ENCODE measurements at places on chromosomes 2 and 18. TPM values are rescaled to one million over a fixed set of nuclear protein-coding genes. Genes with fewer than 3 reads are reported as not detected.

The QPCT gene
- total RNA-seq = 0.88 TPM

The DPP10 gene
- 3.4 TPM for total RNA-seq

- no peaks in the 10 kb centered on the region for H3K36me3 ChIP-seq
- no peaks in the 10 kb centered on the region for H3K27me3 ChIP-seq
- H3K27ac ChIP-seq = peak overlapping the region; percentile 28
- H3K4me3 ChIP-seq = no peak overlapping the region
Observed at GRCh38 chr2:65017335-65017734, 28.1 kb downstream of the SLC1A4 start.

DNA sequence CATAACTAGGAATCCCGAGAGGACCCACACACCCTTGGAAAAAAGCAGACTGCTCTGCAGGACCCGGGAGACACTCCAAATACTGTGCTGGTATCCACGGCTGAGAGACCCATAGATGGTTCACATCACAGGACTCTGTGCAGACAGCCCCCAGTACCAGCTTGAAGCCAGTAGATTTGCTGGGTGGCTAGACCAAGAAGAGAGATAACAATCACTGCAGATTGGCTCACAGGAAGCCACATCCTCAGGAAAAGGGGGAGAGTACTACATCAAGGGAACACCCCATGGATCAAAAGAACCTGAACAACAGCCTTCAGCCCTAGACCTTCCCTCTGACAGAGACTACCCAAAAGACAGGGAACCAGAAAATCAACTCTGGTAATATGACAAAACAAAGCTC lies 223.8 kb upstream of the LRATD1 start:
- no peaks in the 10 kb centered on the region for H3K27me3 ChIP-seq
- H3K4me1 ChIP-seq = no peaks in the 10 kb centered on the region
- no peak for DNase-seq
- H3K4me3 ChIP-seq = no peak overlapping the region
- no peak overlapping the region for H3K27ac ChIP-seq

DNA sequence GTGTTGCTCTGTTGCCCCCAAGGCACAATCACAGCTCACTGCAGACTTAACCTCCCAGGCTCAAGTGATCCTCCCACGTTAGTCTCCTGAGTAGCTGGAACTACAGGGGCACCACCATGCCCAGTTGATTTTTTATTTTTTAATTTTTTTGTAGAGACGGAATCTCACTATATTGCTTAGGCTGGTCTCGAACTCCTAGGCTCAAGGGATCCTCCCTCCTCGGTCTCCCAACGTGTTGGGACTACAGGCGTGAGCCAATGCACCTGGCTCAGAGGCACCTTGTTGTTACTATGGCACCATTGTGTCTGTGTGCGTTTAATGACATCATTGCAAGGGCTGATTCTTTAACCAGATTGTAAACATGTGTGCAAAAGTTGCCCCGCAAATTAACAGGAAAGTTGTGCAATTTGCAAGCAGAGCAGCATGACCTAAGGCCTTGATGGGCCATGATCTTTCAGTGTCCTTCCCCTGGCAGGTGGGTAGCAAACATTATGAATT lies 22.6 kb downstream of the TCF23 start:
- no peak overlapping the region for H3K4me3 ChIP-seq
- no peak for DNase-seq
- H3K4me1 ChIP-seq = no peaks in the 10 kb centered on the region
- H3K27ac ChIP-seq = no peak overlapping the region

DNA sequence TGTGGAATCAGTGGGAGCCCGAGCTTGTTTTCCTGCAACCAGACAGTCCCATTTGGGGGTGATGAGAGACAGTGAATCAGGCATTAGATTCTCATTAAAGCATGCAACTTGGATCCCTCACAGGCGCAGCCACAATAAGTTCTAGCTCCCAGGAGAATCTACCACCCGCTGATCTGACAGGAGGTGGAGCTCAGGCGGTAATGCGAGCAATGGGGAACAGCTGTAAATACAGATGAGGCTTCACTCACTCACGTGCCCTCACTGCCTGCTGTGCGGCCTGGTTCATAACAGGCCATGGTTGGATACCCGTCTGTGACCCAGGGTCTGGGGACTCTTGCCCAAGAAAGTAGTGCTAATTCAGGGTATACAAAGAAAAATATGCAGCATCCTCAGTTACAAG lies 144.8 kb upstream of the RGPD4 start:
- no peaks in the 10 kb centered on the region for H3K36me3 ChIP-seq
- H3K4me3 ChIP-seq = no peak overlapping the region
- no peaks in the 10 kb centered on the region for H3K4me1 ChIP-seq
- DNase-seq = no peak
- H3K27me3 ChIP-seq = no peaks in the 10 kb centered on the region

GRCh38 chr2:112644155-112644932 lies 1.4 kb upstream of the SLC20A1 start:
- H3K4me3 ChIP-seq = peak overlapping the region; percentile 91
- no peaks in the 10 kb centered on the region for H3K36me3 ChIP-seq
- DNase-seq = no peak
- H3K27me3 ChIP-seq = no peaks in the 10 kb centered on the region

Measured in Peyer's patch (tissue), 4 donors.